ENCODE measurements at places on chromosomes 7 and 10.

DNA sequence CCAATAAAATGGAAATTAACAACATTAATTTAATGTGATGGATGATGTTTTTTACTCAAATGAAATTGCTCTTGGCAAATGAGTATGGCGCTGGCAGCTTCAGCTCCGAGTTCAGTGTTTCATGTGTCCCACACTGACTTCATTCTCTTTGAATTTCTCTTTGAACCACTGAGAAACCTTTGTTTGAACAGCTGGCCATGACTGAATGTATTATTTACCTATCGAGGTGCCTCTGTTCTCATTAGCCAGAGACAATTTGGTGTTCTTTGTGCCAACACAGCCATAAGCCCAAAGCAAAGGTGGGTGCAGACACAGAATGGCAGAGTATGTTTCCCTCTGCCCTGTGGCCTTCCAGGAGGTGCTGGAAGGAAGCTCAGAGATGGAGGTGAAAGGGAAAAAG is 42.1 kb downstream of the TMEM178B start:
- DNase-seq, result no peak

- no peak for DNase-seq
Observed at GRCh38 chr7:92478711-92479110, 965 bp upstream of the ERVW-1 start.

GRCh38 chr7:105327201-105327600 is 61.5 kb downstream of the SRPK2 start:
- DNase-seq, result no peak

- no peak for DNase-seq
Observed at GRCh38 chr7:3321206-3321605, 20.2 kb downstream of the SDK1 start.

DNA sequence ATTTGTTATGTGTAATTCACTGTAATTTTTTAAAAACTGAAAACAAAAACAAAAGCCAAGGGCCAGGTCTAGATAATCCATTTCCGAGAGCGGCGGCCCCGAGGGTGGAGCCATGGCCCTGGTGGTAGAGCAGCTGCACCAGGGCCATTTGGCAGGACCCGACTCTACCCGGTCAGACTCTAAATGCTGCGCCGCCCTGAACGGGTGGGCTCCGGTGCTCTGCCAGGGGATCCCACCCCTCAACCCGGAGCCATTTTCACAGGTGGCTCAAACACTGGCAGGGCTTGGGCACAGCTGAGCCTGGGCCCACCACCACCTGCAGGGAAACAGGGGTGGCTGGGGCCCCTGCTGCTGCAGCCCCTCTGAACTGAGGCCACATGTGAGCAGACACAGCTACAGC is 56.9 kb downstream of the DPYSL4 start:
- no peak for DNase-seq

DNA sequence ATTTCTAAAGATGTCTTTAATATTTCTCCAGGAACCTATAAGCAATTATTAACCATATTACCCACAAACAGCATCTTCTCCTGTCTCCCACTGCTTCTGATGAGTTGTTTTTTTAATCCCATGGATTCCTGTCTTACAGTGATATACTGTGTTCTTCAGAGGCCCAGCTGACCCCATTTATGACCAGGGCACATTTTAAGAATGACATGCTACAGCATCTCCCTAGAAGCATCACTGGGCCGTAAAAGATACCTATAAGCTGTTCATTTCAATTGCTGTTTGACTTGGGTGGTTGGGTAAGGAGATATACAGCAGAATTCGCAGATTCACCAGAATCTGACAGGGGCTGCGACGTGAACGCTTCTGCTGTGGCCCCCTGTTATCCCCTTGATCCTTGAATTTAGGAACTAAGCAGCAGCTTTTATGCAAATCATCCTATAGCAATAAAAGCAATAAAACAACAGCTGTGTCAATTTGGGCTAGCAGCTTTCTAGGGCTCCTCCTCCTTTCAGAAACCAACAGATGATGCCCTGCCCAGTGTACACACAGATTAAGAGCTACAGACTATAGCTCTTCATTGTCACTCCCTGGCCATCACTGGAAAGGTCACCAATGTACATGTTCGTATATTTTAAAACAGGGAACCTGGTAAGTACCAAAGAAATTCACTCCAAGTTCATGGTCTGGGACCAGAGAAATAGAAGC is 86.8 kb downstream of the CPEB3 start:
- no peak for DNase-seq

DNA sequence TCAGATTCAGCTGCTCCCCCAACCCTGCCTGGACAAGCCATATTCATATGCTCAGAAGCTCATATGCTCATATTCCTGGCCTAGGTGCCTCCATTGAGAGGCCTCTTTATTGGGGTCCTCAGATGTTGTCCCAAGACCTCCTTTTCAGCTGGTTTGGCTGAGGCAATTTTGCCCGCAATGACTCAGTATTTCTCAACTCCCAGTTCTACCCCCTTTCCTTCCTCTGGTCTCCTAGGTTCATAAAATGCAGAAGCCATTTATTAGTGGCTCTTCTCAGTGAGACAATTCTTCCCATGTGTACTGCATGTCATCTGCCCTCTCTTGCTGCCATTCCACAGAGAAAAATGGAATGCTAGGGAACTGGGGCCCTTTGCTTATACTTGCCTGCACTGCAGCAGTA is 110.7 kb downstream of the INHBA start:
- no peak for DNase-seq

GRCh38 chr10:1404323-1405260 is 332.7 kb downstream of the ADARB2 start:
- no peak for DNase-seq

GRCh38 chr10:12950583-12951128 is 50.9 kb downstream of the CCDC3 start:
- DNase-seq, result no peak

DNA sequence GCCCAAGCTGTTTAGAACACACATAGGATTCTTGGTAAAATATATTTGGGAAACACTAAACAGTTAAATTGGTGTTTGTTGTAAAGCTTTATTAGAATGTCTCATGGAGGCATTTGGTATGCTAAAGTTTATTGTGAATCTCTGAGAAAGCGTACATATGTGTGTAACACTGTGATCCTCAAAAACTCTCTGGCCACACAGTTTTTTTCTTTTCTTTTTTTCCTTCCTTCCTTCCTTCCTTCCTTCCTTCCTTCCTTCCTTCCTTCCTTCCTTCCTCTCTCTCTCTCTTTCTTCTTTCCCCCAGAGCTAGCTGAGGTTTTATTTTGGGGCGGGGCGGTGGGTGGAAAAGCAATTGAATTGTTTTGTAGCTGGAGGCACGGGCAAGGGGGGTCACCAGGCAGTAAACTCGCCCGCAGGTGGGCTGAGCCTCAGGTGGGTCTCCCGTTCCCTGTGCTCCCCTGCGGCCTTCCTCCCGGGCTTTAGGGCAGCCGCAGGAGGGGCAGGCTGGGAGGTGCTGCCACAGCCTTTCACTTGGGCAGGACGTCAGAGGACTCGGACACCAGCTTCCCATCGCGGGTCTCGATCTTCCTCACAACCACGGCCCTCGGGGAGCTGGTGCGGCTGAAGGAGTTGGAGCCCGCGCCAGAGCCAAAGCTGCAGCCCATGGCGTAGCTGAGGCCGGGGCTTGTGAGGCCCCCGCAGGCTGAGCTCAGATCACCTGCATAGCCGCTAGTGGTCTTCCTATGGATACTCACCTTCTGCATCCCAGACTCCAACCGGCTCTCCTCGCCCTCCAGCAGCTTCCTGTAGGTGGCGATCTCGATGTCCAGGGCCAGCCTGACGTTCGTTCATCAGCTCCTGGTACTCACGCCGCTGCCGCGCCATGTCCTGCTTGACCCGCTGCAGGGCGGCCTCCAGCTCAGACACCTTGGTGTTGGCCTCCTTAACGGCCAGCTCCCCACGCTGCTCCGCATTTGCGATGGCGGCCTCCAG is 459.0 kb downstream of the GATA3 start:
- no peak for DNase-seq

DNA sequence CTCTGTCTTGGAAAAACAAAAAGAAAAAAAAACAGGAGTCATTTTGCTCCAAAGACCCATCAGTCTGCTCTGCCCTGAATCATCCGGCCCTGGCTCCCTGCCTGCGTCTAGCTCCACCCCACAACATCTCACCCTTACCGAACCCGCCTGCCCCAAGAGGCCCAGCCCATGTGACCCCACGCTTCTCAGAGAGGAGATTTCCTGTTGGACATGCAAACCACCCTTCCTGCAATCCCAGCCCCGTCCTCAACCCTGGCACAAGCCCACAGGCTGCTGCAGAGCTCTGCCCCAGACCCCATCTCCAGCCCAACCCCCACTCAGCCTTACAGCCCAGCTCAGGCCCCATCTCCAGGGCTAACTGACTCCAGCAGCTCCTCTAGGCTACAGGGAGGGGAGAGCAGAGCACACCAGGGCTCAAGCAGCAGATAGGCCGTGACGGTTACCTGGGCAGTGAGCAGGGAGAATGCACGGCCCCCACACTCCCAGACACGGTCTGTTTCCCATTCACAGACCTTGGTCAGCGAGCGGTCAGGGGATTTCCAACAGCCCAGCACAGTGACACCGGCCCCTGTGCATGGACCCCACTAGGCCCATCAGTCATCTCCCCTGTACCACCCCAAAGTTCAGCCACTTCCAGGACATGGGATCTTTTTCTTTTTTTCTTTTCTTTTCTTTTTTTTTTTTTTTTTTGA is 69.9 kb upstream of the GTF2I start:
- no peak for DNase-seq

GRCh38 chr10:110192552-110192951 is 14.9 kb upstream of the MXI1 start:
- DNase-seq, result no peak

- DNase-seq, result no peak
Observed at GRCh38 chr10:19762026-19762425, 54.2 kb upstream of the PLXDC2 start.

- DNase-seq, result no peak
Observed at GRCh38 chr10:73537288-73537687, 41.5 kb upstream of the PPP3CB start.

DNA sequence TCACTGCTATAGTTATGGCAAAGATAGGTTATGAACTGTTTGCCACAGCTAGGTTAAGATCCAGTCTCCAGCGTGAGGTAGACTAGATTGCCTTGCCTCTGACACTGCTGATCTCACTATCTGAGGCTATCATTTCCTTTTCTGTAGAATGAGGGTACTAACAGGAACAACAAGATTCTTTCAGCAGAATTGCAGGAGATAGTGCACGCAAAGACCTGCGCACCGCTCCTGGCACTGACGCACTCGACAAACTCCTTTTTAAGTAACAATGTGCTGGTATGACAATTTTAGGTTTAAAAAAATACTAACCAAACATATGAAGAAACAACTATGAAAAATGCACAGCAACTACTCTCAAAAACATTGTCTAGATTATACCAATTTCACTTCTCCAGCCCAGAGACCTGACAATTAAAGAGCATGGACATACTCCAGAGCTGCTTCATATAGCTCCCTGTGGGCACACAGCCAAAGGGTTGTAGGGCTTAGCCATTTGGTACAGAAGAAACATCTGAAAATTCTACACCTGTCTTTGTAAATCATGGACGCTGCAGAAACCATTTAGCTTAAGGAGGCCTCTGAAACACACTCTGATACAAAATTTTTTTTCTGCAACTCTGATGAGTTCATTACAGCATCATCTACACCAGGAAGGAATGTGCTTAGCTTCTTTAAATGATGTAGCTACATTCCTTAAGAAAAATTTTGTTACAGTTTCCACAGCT is 7.8 kb downstream of the ADAM12 start:
- no peak for DNase-seq

- DNase-seq, result no peak
Observed at GRCh38 chr7:92634924-92635519, 44.8 kb upstream of the FAM133B start.

- no peak for DNase-seq
Observed at GRCh38 chr7:1239803-1240516, 7.3 kb downstream of the UNCX start.

DNA sequence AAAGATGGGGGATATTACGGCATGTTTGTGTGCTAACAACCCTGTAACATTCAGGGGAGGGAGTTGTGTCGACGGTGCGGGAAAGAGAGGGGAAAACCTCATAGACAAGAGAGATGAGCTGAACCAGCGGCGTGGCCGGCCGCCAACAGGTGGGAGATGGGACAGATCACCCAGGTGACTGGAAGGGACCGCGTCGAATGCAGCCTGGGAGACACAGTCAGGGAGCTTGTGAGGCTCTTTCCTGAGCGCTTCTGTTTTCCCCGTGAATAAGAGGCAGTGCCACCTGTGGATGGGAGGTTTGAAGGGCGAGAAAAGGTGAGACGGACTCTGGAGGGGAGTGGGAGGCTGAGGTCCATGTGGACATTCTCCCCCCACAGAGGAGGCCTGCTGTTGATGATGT is 9.9 kb upstream of the PRKAG2 start:
- no peak for DNase-seq

- DNase-seq, result no peak
Observed at GRCh38 chr7:35251606-35252310, 2.1 kb downstream of the TBX20 start.
